Epithelial cell of proximal tubule (primary cell): ENCODE measurements at places on chromosomes 13 and 19.

DNA sequence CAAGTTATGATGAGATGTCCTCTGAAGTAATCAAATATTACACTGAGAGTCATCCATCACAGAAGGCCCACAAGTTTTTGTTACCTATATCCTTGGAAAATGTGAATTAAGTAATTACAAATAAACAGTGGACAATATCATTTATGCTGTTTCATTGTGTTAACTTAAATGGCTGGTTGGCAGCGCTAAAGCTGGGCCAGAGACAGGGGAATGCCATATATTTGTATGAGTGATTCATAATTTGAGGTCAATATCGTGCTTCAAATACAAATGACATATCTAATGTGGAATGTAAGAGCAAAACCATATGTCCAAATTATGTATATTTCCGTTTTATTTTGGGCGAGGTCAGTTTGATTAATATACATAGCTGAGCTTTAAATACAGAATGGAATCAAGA, 1556.2 kb downstream of the SLITRK5 start:
- no peak for DNase-seq

- DNase-seq, result no peak
Observed at GRCh38 chr13:45479661-45480060, 14.9 kb downstream of the COG3 start.

DNA sequence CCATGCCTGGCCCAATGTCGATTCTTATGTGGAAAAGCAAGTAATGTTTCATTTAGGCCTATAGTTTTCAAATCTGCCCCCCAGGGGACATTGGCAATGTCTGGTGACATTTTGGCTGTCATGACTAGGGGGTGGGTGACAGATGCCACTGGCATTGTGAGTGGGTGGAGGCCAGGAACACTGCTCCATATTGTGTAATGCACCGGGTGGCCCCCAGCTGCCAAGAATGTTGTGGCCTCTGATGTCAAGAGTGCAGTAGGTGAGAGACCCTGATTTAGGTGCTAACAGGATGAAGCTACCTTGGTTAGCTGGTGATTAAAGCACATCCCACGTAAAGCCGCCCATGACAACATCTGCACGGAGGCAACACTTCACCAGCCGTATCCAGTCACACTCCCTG, 10.8 kb downstream of the C19orf44 start:
- DNase-seq, result no peak

- DNase-seq, result peak; percentile 58
Observed at GRCh38 chr19:44401139-44402115, at the start of gene ZNF285. TSS of gene ZNF285 (minus strand) at chr19:44401608. CDS start at chr19:44397213, 4,395 bp downstream.

- DNase-seq, result no peak
Observed at GRCh38 chr13:54989418-54989817, 1960.8 kb downstream of the OLFM4 start.

DNA sequence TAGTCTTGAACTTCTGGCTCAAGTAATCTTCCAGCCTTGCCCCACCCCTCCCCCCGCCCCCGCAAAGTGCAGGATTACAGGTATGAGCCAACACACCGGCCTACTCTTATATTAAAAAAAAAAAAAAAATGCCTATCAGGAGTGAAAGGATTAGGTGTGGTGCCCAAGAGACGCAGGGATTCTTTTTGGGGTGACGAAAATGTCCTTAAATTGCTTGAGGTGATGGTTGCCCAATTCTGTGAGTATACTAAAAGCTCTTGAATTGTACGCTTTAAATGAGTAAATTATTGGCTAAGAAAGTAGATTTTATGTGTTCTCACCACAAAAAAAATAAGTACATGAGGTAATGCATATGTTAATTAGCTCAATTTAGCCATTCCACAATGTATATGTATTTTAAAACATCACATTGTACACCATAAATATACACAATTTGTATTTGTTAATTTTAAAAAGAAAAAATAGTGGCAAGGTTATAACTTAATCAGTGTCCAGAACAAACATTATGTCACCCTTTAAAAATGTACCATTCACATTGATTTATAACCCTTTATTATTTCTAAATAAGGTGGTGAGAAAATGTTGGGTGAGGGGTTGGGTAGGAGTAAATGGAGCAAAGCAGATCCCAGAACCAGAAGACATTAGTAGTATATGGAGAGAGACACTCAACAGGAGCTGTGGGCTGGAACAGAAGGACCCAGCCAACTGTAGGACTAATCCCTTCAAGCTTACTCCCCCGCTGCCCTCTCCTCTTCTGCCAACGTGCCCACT, 3.9 kb downstream of the IGSF23 start:
- no peak for DNase-seq

DNA sequence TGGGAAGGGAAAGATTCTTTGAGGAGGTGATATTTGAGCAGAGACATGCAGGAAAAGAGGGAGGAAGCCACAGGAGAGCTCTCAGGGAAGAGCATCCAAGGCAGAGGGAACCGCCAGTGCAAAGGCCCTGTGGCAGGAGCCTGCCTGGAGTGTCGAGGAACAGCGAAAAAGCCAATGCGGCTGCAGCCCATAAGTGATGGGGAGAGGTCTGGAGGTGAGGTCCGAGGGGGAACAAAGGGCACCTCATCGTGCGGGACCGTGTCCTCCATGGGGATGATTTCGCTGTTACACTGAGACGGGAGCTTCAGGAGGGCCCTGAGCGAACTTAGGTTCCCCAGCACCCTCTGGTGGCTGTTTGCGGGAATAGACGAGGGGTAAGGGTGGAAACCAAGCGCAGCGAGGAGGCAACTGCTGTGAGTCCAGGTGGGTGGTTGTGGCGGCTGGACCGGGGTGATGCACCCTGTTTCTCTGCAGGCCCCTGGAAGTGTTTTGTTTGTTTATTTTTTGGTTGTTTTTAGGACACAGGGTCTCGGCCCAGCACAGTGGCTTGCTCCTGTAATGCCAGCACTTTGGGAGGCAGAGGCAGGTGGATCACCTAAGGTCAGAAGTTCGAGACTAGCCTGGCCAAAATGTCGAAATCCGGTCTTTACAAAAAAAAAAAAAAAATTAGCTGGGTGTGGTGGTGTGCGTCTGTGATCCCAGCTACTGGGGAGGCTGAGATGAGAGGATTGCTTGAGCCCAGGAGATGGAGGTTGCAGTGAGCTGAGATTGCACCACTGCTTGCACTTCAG, 5.9 kb upstream of the EHD2 start:
- DNase-seq, result no peak

DNA sequence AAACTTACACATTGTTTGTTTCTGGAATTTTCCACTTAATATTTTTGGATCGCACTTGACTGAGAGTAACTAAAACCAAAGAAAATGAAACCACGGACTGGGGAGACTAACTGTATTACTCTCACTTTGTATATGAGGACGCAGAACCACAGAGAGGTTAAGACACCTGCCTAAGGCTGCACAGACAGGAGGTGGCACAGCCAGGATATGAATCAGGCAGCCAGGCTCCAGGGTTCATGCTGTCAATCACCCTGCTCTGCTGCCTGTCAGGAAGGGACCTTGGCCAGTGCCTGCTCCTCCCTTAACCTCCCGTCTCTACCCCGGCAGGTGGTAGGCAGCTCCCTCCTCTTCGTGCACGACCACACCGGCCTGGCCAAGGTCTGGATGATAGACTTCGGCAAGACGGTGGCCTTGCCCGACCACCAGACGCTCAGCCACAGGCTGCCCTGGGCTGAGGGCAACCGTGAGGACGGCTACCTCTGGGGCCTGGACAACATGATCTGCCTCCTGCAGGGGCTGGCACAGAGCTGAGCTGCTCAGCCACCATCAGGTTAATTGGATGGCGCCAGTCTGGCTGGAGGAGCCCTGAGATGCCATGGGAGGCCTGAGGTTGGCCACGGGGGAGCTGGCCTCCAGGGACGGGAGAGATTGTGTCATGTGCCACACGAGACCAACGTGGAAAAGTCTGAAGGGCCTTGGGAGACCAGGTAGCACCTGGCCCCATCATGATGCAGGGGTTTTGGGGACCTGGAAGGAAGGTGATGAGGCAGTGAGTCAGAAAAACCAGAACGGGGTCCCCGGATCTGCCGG, 11.0 kb downstream of the ACTMAP start:
- DNase-seq, result no peak

DNA sequence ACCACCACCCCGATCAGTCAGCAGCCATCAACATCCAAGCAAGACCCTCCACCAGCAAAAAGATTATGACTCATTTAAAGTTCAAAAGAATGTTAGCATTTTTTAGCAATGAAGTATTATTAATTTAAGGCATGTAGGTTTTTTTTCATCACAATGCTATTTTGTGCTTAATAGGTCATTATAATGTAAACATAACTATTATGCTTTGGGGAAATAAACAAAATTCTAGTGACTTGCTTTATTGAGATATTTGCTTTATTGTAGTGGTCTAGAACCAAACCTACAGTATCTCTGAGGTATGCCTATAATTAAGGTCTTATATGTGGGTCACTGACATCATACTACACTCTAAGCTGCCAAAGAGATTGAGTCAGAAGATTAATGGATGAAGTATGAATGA, 20.0 kb downstream of the KLF12 start:
- no peak for DNase-seq

DNA sequence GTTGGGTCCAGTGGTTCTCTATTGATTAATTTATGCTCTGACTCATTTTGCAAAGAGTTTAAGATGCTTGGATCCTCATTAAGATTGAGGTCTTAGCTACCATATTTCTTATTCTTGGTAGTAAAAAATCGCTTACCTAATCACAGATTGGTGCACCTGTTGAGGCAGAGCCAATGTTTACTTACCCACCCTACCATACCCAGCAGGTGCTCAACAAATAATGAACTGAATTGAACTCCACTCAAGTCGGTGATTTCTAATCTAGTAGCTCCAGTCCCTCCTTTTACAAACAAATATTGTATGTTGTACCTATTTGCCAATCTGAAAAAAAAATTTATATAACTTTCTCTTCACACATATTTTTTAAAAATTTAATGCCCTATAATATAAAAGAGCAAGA, 361.0 kb downstream of the FGF14 start:
- DNase-seq, result no peak

GRCh38 chr13:100458673-100459072, 129.9 kb downstream of the GGACT start:
- DNase-seq, result no peak

- no peak for DNase-seq
Observed at GRCh38 chr19:18900700-18901481, 4.9 kb upstream of the CERS1 start.

GRCh38 chr19:57949702-57950101, 2.2 kb upstream of the ZNF256 start:
- no peak for DNase-seq

DNA sequence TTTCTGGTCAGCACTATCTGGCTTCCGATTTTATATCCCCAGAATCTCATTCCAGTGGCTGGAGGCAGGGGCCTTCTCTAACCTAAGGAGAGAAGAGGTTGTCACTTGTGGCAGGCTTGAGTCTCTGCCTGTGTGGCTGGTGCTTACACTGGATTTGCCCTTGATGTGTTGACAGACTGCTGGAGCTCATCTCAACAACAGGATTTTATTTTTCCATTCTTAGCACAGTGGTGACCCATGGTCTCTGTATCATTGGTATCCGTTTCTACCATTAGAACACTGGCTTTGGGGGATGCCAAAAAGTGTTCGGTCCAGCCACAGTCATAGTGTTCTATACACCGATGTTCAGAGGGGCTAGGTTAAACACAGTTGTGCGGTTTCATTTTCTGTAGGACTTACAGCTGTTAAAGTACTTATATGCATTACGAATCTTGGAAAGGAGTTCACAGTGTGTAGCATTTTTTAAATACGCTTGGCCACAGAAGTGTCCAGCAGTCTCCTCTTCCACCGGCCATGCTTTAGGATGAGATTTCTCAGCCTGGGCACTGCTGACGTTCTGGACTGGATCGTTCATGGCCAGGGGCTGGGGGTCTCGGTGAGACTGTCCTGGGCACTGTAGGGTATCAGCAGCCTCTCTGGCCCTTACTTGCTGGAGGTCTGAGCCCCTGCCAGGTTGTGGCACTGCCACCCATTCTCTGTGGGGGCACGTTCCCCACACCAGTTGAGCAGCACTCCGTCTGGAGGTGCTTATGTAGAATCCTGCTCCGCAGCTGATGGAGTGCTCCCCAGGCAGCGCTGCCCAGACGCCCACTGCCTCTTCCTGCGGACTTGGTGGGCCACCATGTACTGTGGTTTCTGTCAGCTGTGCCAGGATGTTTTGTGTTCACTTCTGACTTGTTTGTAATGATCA, 41.4 kb upstream of the TEX29 start:
- DNase-seq, result no peak

GRCh38 chr13:111313911-111314425, 6.5 kb upstream of the TEX29 start:
- no peak for DNase-seq

DNA sequence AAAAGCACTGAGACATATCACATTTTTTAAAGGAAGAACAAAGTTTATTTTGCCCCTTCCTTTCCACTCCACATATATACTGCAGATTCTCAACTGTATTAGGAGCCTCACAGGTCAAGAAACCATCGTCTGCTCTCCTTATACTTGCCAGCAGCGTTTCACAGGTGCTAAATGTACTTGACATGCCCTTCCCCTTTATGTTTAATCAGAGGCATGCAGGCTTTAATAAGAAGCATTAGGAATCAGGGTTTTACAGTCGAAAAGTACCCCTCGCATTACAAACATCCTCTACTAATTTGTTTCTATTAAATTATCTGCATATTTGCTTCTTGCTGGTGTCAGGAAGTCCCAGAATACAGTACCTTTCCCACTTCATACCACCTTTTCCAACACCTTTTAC, 3.7 kb upstream of the RAP2A start:
- DNase-seq, result no peak

DNA sequence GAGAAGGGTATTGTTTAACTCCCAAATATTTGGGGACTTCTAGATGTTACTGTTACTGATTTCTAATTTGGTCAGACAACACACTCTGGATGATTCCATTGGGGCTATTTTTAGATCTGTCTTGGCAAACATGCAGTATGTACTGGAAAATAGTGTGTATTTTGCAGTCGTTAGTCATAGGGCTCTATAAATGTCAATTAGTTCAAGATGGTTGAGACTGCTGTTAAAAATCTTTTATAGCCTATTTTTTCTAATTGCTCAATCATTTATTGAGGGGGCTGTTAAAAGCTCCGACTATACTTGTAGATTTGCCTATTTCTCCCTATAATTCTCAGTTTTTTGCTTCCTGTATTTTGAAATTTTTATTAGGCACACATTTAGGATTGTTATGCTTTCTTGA, 31.4 kb downstream of the PPP5C start:
- no peak for DNase-seq

GRCh38 chr19:40511487-40511886, 44.7 kb downstream of the SPTBN4 start:
- no peak for DNase-seq
